Activated CD4-positive, alpha-beta T cell treated with anti-CD3 and anti-CD28 coated beads, Interleukin-2, amount 10 ng/mL, durations not matched to agents 7 days and 5 days (primary cell): ENCODE measurements at places on chromosomes 3 and 15.

DNA sequence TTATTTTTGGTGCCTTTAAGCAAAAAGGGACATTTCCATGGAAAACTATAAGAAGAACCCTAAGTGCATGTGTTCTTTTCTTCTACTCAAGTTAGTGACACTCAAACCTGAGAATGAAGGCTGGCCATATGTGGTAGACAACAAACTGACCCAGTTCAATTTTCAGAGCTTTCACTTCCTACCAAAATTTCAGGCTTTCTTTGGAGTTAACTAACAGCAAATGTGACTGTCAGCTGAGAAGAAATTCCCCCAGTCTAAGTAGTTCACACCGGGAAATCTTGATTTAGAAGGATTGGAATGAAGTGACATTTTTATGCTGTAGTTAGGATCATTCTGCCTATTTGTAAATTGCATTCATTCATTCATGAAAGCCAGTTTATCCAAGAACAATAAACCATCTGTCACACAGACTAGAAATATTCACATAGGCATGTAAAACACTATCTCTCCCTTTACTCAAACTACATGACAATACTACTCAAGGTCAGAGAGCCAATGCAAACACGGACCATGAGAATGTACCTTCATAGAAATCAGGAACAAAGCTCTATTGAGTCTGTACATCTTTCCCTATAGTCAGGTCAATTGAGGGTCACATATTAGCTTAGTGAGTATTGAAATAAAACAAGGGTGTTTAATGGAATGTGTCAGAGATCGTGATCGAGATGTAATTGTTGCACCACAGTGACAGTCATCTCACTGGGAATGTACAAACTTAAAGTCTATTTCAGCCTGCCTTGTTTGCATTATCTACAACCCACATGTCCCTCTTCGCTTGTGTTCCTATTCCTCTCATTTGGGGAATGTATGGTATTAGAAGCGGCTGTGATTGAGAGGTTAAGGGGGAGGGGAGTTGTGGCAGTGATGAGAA is 113.8 kb upstream of the TGFBR2 start:
- DNase-seq, result no peak

DNA sequence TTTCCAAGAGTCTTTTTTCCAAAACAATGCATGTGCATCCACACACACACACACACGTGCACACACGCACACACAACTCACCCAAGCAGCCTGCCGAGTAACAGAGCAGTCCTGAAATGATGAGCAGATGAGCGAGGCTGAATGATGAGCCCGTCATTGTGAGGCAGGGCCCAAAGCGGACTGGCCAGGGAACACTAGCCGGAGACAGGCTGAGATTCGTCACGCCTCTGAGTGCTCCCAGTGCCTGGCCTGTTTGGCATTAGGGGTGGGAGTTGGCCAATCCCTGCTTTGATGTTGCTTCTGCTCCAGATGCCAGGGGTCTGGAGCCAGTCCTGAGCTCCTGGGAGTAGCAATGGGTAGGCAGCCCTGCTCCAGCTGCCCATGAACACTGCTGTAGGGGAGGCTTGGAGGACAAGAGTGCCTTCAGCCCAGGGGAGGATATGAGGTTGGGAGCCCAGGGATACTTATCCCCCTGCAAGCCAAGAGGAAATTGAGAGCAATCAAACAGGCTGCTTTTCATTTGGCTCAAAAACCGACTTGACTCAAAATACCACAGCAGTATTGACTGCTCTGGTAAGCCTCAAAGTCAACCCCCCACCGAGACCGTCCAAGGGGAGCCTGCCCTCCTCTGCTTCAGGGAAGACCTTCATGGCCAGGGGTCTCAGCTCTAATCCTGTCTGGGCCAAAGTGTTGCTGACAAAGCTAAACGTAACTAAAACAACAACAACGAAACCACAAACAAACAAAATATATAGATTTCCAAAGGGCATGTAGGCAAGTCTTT is 22.9 kb downstream of the COLQ start:
- DNase-seq, result no peak

DNA sequence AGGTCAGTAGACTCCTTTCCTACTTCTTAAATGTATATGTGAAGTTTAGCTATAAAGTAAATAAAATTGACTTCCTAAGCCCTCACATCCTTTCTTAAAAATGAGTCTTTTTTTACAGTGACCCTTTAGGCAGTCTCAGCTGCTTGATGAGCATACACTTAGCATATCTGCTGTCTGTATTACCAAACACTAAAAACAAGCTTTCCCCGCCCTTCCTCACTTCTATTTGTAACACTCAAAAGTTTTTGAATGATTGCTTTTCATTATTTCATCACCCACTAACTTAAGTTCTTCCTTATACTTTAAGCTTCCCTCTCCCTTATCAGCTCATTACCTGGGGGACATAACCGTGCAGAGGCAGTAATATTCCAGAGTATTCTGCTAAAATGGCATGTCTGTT is 89.4 kb downstream of the PLOD2 start:
- no peak for DNase-seq

- DNase-seq, result no peak
Measured at GRCh38 chr3:120796976-120797375, 54.4 kb downstream of the GTF2E1 start.

- DNase-seq, result no peak
Measured at GRCh38 chr3:128285042-128285966, 132.0 kb downstream of the EEFSEC start.

DNA sequence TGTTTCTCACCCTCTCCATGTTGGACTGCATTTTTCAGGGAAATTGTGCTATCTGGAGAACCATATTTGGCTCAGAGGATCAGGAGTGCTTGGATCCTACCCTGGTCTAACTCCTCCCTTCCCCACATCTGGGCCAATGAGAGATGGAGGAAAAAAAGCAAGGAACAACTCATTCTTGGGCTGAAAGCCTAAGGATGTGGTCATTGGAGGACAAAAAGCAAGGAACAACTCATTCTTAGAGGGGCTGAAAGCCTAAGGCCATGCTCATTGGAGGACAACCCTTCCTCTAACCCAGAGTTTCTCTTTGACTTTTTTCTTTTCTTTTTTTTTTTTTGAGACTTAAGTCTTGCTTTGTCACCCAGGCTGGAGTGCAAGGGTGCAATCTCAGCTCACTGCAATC is 48.6 kb upstream of the CHRNB4 start:
- DNase-seq, result no peak

DNA sequence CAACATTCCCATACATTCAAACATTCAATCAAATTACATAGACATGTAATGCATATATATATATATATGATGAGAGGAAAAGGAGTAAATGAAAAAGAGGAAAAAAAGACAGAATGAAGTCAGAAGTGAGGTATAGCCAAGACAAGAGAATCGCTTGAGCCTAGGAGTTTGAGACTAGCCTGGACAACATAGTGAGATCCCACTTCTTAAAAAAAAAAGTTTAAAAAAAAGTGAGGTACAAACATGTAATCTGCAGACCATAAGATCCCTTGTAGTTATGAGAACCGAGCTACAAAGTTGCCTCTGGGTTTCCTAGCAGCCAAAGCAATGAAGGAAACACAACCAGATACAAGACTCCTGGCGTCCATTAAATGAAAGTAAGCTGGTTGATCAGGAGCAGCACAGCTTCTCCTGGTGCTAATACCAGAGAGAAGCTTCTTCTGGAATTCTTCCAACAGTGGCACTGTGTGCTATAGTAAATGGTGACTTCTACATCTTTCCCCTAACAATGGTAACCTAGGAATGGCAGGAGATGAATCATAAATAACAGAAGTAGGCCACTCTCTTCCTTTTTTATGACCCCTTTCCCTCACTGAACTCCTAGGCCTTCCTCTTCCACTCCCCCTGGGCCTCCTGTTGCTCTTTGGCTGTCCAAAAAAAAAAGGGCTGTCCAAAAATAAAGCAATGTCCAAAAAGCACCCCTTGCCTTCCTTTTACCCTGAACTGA is 3.5 kb downstream of the KCNMB3 start:
- no peak for DNase-seq

DNA sequence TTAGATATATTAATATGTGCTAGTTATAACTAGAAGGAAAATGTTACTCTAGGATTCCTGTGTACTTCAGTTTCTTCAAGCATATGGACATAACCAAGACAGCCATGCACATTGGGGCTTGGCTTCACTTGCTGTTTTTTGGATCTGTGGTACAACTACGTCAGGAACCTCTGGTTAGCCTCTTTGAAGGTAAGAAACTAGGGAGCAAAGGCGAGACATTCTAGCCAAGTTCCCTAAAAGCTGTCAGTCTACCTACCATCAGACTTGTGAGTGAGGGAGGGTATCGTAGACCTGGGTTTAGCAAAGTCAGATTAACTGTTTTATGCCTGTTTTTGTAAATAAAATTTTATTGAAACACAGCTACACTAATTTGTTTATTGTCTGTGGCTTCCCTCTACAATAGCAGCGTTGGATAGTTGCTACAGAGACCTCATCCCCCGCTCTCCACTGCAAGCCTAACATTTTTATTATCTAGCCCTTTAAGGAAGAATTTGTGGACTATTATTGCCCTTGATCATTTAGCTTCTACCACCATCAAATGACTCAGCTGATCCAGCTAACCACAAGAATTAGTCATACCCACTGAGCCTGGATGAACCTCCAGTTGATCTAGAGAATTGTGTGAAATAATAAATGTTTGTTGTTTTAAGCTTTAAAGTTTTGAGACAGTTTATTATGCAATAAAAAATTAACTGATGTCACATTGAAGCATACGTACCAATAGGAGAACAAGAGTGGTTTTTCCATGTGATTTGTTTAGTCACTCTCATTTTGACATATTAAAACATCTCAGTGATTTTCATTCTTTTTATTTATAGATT is 58.1 kb downstream of the RSRC1 start:
- no peak for DNase-seq

GRCh38 chr3:157136647-157137387 is 23.1 kb downstream of the CCNL1 start:
- DNase-seq, result no peak

- no peak for DNase-seq
Measured at GRCh38 chr3:127329631-127330285, 41.9 kb upstream of the PRR20G start.

DNA sequence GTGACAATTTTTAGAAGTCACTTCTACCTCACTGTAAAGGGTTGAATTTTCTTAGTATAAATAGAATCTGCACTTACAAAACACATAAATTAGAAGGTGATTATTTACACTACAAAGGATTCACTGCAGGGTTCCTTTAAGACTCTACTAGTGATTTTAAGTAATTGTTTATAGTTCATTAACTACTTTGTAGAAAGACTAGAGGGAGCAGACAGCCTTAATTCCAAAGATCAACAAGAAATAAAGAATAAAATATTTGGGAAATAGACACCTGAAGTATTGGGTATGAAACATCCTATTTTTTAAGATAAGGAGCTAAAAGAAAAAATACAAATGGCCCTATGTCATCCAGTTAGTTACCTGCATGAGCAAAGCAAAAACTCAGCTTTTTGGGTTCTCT is 360.5 kb upstream of the ALCAM start:
- DNase-seq, result no peak

- DNase-seq, result no peak
Measured at GRCh38 chr3:89699771-89700170, 592.4 kb downstream of the EPHA3 start.

DNA sequence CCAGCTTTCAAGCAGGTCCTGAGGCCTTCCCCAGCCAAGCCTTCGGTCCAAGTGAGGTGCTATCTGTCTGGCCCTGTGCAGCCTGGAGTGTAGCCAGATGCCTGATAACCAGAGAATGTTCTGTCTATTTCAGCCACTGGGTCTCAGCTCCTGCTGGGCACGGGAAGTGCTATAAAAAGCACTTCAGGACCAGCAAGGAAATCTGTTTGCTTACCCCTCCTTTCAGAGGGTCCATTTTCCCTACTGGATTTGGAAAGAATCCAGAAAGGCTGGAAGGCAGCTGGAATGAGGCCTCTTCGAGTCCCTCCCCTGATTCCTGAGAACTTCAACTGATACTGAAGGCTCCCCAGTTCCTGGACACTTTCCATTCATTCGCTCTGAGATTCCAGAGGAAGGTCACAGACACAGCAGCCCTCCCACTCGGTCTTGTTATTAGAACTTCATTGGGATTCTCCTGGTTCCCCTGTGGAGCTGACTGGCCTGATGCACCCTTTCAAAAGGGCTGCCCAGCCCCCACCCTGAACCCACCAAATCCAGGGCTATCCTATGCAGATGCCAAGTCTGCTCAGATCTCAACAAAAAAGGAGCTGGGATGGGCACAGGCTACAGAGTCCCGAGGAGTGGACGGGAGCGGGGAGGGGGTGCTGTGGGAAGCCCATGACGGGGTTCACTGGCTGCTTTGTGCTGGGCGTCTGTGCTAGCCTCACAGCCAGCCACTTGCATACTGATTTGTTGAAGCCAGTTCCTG is 70.4 kb downstream of the UMPS start:
- no peak for DNase-seq

- DNase-seq, result no peak
Measured at GRCh38 chr3:123686251-123686650, 101.4 kb upstream of the HACD2 start.

GRCh38 chr3:171747223-171747920 is 62.9 kb downstream of the PLD1 start:
- no peak for DNase-seq

GRCh38 chr15:74511583-74511982 is 29.4 kb upstream of the ARID3B start:
- DNase-seq, result no peak

GRCh38 chr15:36808411-36809160 is 229.2 kb downstream of the CDIN1 start:
- DNase-seq, result no peak

DNA sequence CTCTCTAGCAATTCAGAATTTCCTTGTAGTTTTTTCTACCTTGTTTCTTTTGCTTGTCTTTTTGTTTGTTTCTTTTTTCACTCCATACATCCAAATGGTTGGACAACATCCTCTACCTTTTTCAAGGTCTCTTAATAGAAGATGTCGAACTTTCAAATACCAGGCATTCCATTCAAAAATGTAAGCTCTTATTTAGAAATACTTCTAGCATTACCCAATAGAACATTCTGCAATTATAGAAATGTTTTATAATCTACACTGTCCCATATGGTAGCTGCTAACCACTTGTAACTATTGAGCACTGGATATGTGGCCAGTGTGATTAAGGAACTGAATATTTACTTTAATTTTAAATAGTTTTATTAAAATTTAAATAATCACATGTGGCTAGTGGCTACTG is 196.2 kb upstream of the MRPL3 start:
- no peak for DNase-seq

GRCh38 chr15:74489518-74490338 is 28.8 kb upstream of the UBL7 start:
- DNase-seq, result peak; percentile 80

- DNase-seq, result no peak
Measured at GRCh38 chr15:63169788-63170187, 12.5 kb upstream of the RPS27L start.
